ENCODE measurements at places on chromosomes 7 and 10.

DNA sequence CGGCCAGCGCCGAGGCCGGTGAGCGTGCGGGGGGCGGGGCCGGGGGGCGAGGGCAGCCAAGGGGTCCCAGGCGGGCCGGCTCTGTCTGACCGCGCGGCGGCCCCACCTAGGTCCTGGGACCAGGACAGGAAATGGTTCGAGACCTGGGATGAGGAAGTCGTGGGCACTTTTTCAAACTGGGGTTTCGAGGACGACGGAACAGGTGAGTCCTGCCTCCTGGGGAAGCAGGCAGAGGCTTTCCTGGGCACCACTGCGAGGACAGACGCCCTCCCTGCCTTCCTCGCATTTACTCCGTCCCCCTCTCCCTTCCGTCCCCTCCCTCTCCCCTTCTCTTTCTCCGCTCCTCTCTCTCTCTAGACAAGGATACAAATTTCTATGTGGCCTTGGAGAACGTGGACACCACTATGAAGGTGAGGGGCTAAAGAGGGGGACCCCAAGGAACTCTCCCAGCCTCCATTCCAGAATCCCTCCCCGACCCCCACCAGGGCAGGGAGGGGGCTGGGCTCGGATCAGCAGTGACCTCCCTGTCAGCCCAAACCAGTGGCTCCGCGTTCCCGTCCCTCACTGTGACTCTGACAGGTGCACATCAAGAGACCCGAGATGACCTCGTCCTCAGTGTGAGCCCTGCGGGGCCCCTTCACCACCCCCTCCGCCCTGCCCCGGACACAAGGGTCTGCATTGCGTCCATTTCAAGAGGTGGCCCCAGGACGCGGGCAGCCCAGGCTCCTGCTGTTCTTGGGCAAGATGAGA is 2.6 kb upstream of the MUC12 start:
- DNase-seq, result no peak

DNA sequence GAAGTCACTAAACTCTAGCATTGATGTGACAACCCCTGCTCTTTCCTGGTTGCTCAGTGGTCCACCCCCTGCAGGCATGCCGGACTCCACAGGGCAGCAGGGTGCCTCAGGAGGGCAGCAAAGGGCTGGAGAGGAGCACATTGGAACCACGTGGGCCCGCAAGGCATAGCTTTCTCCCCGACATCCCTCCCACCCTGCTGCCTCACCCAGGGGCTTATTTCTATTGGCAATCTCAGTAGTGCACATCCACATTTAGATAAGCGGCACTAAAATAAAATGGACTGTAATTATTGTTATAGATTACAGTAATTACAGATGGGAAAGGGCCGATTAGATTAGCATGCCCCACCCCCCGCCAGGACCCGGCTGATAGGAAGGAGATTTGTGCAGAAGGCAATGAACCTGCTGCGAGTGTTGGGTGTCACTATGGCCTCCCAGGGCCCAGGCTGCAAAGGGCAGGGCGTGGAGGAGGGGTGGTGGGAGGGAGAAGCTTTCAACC is 580.1 kb downstream of the GRID1 start:
- no peak for DNase-seq

DNA sequence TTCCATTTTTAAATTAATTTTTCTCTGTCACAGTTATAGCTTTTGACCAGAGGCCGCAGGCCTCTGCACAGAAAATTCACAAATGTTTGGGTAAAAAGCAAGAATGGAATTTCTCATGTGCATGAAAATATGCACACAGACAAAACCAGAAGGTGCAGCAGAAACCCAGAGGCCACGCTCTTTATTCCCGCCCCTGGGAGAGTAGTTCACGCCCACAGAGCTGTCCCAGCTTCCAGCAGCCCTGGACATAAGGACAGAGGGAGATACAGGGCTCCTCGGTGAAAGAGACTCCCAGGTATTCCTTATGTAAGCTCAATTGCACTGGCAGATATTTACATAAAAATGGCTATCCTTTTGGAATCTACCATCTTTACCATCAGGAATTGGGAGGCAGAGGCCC is 245.2 kb upstream of the NFE2L3 start:
- no peak for DNase-seq

- no peak for DNase-seq
Measured at GRCh38 chr7:101939136-101939695, 121.8 kb downstream of the CUX1 start.

- no peak for DNase-seq
Measured at GRCh38 chr7:77985974-77986339, 187.4 kb downstream of the PHTF2 start.

DNA sequence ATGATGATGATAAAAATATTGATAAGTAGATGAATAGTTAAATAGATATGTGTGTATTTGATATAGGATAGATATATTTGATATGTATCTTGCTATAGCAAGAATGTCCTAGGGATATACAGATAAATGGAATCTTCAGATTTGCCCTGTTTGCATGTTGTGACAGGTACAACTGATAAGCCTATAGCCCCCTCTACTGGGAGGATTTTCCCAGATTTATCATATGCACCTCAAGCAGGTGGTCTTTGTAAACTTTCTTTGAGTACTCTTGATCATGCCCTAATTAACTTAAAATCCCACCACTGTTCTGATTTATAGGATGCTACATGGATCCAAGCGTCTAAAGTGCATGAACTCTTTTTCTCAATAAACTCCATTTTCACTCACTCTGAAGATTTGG is 1050.7 kb downstream of the SORCS3 start:
- no peak for DNase-seq

- DNase-seq, result no peak
Measured at GRCh38 chr7:147029953-147030352, 913.4 kb downstream of the CNTNAP2 start.

- no peak for DNase-seq
Measured at GRCh38 chr7:131015657-131015958, 281.6 kb upstream of the KLF14 start.

GRCh38 chr10:2925631-2926030 is 141.7 kb upstream of the PFKP start:
- DNase-seq, result no peak

- DNase-seq, result no peak
Measured at GRCh38 chr10:97063983-97064837, 121.5 kb downstream of the SLIT1 start.

DNA sequence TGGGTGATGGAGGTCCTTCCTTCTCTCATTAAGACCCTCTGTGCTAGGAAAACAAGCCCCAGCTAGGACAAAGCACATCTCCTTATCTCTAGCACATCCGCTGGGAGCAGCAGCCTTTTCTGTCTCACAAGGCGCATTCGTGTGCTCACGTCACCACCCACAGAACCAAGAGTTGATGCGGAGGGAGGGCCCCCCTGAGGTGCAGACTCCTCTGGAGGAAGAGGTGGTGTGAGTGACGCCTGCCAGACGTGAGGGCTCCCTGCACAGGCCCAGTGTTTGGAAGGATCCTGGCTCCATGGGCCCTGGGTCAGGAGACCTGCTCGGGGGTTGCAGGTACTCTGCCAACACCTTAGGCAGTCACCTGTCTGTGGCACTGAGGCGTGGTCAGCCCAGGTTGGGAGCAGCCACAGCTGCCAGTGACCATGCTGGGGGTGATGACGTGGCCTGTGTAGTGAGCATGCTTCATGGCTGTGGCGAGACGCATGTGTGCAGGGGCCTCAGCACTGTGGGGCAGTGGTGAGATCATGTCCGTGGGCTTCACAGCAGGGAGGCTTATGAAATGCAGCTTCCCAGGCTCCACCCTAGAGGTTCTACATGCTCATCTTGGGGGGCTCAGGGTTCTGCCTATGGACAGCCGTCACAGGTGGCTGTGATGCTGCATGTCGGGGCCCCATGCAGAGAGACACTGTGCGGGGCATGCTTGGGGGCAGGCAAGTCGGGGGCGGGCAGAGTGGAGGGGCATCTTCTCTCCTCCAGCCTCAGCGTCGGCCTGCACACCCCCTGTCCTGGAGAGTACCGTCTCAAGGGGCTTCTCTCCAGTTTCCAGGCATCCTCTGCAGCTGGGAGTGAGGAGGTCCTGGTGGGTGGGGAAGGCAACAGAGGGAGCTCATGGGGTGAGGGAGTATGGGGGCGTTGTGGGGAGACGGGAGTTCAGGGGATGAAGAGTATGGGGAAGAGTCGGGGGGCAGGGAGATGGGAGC is 56.2 kb upstream of the DPYSL4 start:
- DNase-seq, result no peak

DNA sequence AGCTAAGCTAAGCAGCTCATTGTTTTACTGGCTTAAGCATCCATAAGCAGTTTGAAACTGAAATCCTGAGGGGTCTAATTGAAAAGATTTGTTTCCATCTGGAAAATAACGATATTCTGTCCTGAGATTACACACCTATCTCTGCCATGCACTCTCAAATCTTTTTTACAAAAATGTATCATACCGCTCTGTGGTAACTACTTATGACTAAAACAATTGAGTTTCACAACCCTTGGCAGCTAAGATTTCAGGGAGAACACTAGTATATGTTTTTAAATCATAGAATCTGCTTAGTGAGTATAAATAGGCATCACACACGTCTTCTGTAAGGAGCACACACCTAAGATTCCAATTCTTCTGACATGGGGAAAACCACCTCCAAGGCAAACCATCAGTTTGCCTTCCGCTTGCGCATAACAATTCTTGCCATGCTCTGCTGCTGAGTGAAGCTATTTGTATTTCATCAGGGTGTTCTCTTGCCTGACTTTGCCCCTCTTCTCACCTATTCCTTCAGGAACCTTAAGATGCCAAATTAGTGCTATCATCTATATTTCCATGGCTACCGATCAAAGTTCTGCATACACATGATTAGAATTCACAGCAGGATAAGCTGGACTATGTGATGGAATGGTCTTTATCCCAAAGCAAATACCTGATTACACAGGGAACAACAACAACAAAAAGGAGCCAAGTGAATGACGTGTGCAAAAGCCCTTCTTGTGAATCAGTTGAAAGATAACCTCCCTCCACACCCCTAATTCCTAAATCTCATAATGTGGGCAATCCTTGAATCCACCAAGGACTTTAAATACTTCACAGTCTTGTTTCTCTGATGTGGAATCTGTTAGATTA is 40.9 kb downstream of the PRPF18 start:
- no peak for DNase-seq

GRCh38 chr7:131544449-131545301 is 11.8 kb downstream of the PODXL start:
- DNase-seq, result no peak

GRCh38 chr10:124745673-124746072 is 1.5 kb upstream of the FAM53B start:
- no peak for DNase-seq

DNA sequence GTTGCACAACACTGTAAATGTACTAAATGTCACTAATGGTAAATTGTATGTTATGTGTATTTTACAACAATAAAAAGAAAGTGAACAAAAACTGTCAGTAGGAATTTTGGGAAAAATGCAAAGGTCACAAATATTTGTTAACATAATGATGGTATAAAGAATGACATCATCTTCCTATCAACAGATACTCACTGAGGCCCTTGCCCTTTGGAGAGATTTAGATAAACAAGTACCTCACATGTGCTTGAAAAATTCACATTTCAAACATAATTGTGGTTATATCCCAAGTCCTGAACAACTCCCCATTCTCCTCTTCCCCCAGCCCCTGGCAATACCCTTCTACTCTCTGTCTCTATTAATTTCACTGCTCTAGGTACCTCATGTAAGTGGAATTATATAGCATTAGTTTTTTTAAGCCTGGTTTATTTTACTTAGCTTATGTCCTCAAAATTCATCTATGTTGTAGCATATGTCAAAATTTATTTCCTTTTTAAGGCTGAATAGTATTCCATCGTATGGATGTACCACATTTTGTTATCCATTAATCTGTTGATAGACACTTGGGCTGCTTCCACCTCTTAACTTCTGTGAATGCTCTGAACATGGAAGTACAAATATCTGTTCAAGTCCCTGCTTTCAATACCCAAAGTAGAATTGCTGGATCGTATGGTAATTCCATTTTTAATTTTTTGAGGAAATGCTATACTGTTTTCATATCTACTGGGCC is 90.5 kb downstream of the WIPF3 start:
- no peak for DNase-seq

DNA sequence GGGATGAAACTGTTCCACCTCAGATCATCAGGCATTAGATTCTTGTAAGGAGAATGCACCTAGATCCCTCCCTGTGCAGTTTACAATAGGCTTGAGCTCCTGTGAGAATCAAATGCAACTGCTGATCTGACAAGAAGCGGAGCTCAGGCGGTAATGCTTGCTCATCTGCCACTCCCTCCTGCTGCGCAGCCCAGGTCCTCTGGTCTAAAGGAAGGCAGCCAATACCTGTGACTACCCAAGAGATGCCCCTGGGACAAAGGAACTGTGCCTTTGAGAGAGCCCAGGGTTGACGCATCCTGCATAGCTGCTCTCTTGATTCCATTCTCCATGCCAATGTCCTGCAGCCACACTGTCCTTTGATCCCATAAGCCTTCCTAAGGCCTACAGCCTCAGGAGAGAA is 73.1 kb downstream of the ADCYAP1R1 start:
- no peak for DNase-seq

- no peak for DNase-seq
Measured at GRCh38 chr7:58086461-58086860, 636.5 kb downstream of the ZNF716 start.

- no peak for DNase-seq
Measured at GRCh38 chr10:28054228-28054860, 55.5 kb upstream of the ODAD2 start.

DNA sequence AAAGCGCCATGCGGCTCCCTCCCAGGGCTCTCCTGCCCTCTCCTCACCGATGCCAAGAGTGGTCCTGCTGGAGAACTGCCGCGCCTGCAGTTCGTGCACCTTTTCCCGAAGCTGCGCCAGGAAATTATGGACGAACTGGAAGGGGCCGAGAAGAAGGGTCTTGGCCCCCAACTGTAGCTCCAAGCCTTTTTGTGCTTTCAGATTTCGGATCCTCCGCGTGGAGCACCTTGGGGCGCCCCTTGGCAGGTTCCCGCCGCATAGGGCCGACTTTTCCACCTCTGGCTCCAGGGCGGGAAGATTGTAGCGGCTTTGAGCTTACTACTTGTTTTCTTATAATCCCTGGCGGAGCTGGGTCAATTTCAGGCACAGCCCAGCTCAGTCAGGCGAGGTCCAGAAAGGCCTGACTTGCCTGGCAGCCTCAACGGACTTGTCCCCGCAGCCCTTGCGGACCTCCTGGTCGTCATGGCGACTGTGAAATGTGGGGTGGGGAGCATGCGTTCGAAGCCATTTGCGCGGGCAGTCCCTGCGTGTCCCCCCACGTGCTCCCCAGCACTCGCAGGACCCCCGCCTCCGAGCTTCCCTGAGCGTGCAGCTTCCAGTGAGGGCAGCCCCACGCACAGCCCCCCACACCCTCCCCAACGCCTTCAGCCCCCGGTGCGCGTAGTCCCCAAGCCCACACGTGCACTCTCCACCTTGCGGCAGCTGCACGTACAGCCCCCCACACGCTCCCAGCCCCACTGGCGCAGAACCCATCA is 129.9 kb downstream of the KBTBD2 start:
- no peak for DNase-seq

GRCh38 chr10:34193931-34194626 is 621.0 kb downstream of the PARD3 start:
- no peak for DNase-seq
